Activated CD4-positive, CD25-positive, alpha-beta regulatory T cell treated with anti-CD3 and anti-CD28 coated beads, Interleukin-2, amount 50 U/mL, for 24 hours (primary cell): ENCODE measurements at places on chromosomes 7 and 10.

DNA sequence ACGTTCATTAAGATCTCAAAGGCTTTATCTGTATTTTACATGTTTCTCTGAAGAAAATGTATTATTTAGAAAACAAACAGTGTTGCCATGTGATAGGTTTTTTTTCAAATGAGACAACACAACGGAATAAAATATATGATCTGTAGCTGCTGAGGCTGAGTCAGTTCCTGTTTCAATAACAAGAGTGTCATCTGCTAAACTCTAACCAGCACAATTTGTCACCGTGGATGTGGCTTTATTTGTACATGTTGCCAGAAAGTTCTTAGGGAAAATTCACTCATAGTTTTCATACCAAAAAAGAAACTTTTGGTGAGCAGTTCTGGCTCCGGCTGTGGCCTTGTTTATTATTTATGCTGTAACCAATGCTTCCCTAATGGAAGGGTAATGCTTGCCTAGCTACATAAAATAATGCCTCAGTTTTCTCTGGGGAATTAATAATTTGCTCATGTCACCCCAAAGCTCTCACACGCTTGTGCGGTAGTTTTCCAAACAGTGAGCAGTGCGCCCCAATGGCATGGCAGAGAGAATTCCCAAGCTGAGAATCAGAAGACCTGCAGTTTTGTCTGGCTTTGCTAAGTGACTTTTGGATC lies 20.3 kb upstream of the KLF6 start:
- ATAC-seq = peak; percentile 55

GRCh38 chr10:45532480-45532879 lies 140.1 kb downstream of the ZFAND4 start:
- ATAC-seq = no peak

- ATAC-seq = no peak
These were observed 296.9 kb upstream of the DGKB start for GRCh38 chr7:15199482-15199881.

GRCh38 chr10:95267251-95267650 lies 23.6 kb downstream of the PDLIM1 start:
- ATAC-seq = no peak

DNA sequence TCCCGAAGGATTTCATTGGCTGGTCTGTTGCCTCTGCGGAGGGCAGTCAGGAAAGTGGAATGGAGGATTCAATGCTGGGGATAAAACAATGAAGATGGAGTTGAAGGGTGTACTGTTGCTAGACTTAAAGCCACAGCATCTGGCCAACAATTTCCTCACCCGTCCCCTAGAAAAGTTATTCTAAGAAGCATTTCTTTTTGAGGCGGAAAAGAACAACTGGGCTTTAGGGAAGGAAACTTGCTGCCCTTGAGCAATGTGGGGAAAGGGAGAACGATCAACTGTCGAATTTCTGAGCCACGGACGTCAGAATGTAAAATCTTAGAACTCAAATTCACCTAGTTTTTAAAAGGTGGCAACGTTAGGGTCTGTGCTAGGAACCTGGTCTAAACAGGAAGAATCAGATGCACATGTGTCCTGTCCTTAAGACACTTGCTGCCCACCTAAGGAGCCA lies 664 bp downstream of the FMC1 start:
- no peak for ATAC-seq

DNA sequence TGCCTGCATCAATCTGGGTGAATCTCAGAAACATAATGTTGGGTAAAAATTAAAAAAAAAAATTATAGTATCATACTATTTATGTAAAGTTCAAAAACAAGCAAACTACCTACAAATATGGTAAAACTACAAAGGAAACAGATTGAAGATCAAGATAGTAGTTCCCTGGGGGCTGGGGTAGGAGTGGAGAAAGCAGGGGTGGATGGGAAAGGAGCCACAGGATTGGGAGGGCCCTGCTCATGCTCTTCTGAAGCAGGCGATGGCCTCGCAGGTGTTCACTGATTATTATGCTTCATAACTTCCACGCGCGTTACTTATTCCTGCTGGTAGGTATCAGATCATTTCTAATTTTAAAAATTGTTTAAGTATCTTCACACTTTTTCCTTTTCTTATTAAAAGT lies 96.0 kb upstream of the GATA3 start:
- ATAC-seq = no peak

DNA sequence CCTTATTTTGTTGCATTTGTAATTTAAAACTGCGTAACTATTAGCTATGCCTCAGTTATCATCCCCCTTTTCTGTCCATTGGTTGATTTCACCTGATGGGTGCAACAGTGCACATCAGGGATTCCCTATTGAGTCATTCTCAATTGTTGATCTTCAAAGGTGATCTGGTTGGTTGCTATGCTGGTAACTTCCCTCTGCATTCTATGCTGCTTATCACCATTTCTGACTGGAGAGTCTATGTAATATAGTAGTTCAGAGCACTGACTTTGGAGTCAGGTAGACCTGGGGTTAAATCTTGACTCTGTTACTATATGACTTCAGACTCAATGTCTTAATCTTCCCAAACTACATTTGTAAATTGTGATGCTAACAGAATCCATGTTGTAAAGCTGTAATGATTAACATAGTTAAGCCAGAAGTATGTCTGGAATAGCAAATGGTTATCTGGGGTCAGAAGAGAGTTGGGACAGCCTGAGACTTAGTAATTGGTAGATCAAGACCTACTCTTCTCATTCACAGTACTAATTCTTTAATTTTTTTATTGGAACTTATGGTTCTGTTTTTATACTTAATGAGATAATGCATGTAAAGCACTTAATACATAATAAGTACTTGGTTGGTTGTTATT lies 38.1 kb downstream of the EXOC6 start:
- ATAC-seq = no peak

GRCh38 chr7:11346302-11346701 lies 372.6 kb downstream of the PHF14 start:
- ATAC-seq = no peak
